ENCODE measurements at places on chromosomes 1 and 21. TPM values are rescaled to one million over a fixed set of nuclear protein-coding genes. Genes with fewer than 3 reads are reported as not detected.

DNA sequence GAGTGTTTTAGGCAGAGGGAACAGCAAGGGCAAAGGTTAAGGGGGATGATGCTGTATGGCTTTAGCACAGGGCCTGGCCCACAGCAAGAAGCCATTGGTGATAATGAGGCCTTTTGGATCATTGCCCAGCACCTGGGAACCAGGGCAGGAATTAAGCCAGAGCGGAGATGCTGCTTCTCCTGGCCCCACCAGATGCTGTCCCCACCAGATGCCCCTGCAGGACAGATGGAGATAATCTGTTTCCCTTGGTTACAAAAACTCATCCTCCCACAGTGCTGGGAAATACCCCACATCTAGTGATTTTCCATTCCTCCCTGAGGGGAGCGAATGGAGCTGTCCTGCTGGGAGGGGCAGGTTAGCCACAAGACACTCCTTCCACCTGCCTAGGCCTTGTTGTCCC is 18.8 kb downstream of the OPRD1 start:
- no peak for DNase-seq

AKR7A3 gene
- total RNA-seq: 0.26 TPM

SPRR5 gene
- total RNA-seq: not detected

GRCh38 chr1:37294529-37294928 is 179.9 kb upstream of the ZC3H12A start:
- DNase-seq: no peak

KRTAP6-3 gene
- total RNA-seq: not detected
